Osteocyte (in vitro differentiated cells): ENCODE measurements at places on chromosomes 6 and 20.

DNA sequence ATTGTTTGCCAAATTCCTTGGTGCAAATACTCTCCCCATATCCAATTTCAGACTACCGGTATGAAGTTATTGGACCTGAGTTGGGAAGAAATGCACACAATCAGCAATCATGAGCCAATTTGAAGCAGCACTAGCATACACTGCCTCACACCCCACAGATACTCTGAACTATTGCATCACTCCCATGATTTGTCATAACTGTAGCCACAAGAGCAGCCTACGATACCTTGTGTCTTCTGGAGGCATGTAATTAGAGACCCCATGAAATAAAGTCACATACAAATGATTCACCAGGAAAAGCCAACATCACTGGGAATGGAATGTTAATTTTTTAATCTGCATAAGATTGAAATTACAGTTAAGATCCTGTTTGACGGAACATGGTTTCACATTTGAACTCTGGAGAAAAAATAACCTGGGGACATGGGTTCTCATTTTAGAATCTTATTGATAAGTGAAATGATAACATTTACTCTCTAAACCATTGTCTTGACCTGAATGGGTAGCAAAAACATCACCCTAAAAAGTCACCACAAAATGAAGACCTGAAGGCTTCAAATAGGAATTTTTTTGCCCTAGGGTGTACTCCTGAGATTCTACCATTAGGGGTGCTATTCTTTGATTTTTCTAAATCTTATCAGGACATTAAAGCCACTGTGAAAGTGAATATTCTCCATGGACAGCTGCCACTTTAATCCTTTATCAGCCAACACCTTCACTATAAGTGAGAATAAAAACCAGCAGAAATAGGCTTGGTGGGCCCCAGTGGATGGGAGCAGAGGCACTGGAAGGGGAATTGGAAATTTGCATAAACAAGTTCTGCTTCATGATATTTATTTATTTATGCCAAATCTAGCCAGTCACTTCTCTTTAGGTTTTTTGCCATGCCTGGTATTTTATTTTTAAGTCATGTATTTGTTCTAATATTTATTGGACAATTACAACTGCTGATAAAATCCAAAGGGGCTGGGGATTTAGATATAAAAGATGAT, 34.5 kb upstream of the HBS1L start:
- DNase-seq: no peak

GRCh38 chr6:26075063-26075717, 12.0 kb upstream of the HFE start:
- no peak for DNase-seq

GRCh38 chr20:57672164-57672563, 37.7 kb downstream of the PMEPA1 start:
- no peak for DNase-seq

- DNase-seq: no peak
Measured at GRCh38 chr6:145656128-145656527, 79.2 kb downstream of the EPM2A start.

- DNase-seq: no peak
Measured at GRCh38 chr6:106730264-106730663, 100.9 kb downstream of the QRSL1 start.

DNA sequence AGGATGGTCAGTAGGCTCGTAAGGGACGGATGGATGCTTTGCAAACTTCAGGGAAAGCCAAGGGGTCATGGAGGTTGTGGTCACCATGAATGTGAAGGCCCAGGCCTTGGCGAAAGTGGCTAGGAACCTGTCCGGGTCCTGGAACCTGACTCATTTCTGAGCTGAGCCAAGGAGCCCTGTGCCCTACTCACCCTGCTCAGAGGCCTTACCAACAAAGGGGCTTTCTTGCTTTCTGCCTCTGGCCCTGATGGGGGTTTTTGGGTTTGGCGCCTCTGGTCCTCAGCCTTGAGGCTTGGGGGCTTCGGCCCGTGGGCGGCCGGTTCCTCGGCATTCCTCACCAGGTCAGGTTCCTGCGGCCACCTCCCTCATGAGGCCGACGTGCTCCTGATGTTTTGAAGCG, 155.1 kb downstream of the DTNBP1 start:
- DNase-seq: no peak

DNA sequence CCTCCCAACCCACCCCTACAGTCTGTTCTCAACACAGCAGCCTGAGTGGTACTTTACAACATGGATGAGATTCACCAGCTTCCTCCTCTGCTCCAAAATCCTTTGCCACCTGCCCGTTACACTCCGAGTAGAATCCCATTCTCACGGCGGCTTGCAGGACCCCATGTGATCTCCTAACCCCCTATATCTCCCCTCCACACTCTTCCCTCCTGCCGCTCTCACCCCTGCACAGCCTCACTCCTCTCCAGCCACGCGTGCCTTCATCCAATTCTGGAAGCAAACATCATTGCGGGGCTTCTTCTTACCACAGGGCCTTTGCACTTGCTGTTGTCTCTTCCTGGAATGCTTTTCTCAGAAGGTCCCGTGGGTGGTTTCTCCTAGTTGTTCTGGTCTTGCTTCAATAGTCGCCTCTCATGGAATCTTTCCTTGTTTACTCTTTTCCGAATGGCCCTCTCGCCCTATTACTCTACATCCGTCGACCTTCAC, 472.3 kb downstream of the CDH26 start:
- DNase-seq: peak; percentile 53

DNA sequence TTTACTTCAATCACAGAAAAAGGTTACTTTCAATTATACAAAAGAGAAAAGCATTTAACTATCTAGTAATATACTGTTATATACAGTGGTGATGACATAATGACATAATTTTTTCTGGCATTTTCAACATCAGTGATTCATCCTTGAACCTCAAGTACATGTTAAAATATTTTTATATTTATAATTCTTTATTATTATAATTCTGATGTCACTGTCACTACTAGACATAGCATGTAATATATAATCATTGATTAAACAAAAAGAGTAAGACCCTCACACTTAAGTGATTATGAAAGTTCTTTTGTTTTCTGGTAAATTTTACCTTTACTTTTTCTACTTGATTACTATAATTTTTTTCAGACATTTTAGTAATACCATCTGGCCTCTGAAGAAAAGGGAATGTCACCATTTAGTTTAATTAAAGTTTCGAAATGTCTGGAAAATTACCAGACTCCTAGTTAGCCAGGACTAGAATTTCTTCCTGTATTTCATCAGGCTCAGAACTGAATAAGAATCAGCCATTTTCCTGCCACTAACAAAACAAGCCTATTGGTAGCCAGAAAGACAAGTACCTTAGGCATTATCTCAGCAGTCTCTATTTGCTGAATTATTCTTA, 71.5 kb downstream of the FILIP1 start:
- no peak for DNase-seq

GRCh38 chr6:7129360-7129759, 21.6 kb downstream of the RREB1 start:
- DNase-seq: no peak

DNA sequence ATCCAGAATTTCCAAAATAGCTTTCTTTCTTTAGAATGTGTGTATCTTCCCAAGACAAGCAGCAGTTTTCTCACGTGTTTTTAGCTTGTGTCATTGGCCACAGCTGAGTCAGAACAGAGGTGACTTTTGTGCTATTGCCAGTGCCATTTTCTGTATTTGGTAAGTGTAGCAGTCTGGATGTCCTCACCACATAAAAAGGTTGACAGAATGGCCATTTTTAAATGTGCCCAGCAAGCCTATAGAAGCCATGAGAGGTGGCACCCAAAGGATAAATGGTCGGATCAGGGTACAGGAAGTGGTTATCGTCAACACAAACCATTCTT, 269.5 kb upstream of the HSF2 start:
- no peak for DNase-seq

DNA sequence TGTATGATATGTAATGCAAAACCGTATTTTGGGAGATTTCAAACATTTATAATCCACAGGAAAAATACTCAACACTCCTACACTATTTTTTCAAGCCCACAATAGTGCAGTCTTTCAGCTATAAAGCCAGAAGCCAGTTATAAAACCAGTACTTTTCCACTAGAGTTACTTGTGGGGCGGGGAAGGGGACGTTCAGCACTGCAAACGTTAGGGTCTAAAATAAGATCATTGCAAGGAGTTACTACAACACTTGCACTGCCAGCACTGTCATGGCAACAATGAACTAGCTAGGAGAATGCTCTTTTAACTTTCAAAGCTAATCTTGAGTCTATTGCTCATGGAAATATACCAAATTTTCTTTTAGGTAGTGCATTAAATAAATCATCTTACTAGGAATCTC, 14.7 kb downstream of the SESN1 start:
- DNase-seq: no peak

DNA sequence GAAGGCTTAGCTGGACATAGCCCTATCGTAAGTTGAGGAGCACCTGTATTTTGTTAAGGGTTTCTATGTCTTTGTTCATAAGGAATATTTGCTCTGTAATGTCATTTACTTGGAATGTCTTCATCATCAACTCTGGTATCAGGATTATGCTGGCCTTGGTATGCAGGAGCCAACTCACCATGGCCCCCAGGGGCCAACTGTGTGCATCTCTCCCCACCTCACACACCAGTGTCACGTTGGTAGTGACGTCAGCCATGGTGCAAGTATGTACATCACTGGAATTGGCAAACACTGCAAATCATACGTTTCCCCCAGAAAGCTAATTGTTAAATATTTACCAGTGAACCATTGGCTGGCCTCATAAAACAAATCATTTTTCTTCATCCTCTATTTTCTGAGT, 70.8 kb downstream of the YTHDF1 start:
- DNase-seq: no peak

- DNase-seq: no peak
Measured at GRCh38 chr6:73665686-73666319, 12.0 kb upstream of the SLC17A5 start.

DNA sequence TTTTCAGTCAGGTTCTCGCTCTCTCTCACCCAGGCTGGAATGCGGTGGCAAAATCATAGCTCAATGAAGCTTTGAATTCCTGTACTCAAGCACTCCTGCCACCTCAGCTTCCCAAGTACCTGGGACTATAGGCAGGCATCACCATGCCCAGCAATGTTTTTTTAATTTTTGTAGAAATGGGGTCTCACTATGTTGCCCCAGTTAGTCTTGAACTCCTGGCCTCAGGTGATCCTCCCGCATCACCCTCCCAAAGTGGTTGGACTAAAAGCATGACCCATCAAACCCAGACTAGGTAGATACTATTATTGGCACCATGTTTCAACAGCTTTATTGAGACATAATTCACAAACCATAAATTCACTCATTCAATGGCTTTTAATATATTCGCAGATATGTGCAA, 72.7 kb upstream of the RUNX2 start:
- no peak for DNase-seq

DNA sequence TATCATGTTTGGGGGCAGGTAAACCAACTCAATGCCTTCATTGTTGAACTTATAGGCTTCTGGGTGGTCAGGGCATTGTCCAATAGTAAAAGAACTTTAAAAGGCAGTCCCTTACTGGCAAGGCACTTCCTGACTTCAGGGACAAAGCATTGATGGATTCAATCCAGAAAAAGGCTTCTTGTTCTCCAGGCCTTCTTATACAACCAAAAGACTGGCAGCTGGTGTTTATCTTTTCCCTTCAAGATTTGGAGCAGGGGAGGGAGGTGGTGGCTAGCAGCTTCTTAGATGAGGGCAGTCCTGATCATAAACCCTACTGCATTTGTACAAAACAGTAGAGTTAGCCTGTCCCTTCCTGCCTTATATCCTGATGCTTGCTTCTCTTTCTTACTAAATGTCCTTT, 57.5 kb downstream of the NCOA3 start:
- no peak for DNase-seq

GRCh38 chr6:2129182-2129621, 116.2 kb downstream of the GMDS start:
- no peak for DNase-seq

DNA sequence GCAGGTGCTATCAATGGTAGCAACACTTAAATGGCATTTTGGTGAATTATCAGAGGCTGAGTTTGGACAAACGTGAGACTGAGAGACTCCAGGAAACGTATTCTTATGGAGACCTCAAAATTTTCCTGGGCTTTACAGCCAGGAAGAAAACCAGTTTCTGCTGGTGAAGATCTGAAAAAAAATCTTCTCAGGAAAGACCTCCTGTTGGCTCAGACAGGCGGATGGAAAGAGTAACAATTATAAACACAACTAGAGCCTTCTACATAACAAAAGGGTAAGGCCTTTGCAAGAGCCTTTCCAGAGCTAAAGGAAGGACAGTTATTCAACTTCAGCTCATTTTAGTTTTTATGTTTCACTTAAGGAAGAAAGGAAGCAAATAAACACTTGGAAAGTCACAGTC, 274.4 kb downstream of the THBS2 start:
- no peak for DNase-seq

DNA sequence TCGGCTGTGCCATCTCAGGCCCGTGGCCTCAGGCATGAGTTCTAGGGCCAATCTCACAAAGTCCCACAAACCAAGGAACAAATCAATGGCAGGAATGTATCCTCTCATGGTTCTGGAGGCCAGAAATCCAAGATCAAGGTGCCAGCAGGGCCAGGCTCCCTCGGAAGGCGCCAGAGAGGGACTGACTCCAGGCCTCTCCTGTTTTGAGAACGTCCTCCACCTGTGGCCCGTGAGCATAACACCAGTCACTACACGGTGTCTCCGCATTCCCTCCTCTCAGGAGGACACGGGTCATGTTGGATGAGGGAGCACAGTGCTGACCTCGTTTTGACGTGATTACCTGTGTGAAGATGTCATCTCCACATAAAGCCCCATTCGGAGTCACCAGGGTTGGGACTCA, 45.0 kb upstream of the SMOC2 start:
- no peak for DNase-seq

DNA sequence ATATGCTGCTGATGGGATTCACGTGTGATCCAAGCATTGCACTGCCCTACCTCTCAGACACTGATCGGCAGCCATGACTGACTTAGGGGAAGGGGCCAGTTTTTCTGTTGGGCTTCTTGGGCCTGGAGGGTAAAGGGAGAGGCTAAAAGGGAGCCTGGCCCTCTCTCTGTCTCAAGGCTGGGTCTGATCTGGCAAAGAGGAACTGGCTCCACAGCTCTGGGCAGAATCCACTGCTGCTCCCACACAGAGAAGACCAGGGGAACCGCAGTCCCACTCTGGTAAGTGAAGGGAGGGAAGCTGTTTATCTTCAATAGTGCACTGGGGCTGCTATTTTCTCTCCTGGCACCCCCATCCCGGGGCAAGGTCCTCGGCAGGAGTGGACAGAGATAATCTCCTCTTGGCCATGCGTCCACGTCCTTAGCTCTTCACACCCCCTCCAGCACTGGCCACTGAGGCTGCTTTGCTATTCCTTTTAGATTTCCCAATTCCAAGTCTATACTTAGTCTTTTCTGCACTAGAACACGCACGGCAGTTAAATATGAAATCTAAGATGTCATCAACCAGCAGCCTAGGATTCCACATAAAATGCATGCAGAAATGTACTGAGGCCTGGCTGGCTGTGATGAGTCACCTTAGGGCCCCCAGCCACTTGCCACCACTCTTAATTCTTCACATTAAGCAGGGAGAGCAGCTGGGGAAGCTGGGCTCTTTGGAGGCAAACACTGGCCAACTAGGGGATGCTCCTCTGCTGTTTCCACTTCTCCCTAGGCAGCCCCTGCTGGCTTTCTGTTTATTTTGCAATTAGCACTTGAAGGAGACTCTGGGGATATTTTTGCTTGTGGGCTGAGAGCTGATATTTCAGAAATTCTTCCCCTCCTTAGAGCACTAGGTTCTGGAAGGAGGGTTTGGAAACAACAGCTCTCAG, 87.8 kb upstream of the ARMC2 start:
- DNase-seq: peak; percentile 81

GRCh38 chr6:140344142-140344913, 969.9 kb upstream of the CITED2 start:
- DNase-seq: no peak
